ENCODE measurements at places on chromosomes 1 and 21.

- DNase-seq, result no peak
These were observed 33.2 kb downstream of the BEND5 start for GRCh38 chr1:48743480-48743879.

DNA sequence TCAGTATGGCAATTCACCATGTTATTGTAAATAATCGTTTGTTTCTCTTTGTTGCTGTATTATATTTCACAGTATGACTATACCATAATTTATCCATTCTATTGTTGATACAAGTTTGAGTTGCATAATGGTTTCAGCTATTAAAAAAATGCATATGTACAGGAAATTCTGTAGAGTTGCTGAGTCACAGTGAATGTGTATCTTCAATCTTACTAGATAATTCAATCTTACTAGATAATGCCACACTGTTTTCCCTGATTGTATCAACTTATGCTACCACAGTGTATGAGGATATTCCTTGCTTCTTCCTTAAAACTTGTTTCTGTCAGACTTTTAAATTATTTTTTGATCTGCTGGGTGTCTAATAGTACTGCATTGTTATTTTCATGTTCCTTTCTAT is 3.5 kb upstream of the COA6 start:
- no peak for DNase-seq

DNA sequence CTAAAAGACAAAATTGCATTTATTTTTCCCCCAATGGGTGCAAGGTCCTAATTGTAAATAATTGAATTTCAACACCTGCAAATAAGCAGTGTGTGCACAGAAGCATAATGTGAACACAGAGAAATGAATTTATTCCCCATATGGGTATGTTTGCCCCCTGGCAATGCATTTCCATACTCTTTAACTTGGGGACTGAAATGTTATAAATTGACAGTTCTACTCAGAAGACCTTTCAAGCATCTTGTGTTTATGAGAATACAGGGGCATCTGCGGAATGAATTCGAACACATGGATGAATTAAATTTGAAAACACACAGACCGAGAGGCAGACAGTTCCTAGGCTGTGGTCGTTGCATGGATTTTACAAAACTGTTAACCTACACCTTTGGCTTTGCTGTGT is 3.5 kb downstream of the PBX1 start:
- DNase-seq, result no peak

DNA sequence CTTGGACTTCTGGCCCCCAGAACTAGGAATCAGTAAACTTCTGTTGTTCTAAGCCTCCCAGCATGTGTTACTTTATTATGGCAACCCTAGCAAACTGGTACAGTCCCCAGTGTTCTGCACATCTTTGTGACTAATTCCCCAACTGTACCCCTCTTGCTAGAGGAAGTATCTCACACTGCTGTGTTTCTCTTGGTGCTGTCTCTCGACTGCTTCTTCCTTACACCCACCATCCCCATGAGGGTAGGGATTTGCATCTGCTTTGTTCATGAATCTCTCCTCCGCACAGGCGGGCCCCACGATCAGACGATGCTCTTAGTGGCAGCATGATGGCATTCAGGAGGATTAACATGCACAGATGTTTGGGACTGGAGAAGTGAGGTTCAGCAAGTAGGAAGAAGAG is 46.7 kb downstream of the CLIC6 start:
- DNase-seq, result no peak

DNA sequence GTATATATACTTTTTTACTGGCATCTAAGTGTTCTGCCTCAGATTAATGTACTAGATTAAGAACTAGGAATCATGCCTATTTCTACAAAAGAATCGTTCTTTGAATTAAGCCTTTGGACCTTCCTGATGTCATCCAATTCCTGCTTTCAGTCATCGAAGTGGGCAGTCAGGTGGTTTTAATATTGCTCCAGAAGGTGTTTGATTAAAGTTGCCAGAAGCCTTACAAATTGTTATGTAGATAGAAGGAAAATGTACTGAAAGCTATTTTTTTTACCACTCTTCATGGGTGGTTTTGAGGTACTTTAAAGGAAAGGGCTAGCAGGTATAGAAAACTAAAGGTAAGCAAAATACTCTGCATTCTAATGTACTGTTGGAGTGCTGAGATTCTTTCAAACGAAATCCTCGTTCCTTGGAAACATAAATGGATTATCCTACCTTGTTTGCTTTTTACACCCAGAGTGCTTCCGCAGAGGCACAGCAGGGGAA is 716 bp downstream of the CTBS start:
- DNase-seq, result no peak

DNA sequence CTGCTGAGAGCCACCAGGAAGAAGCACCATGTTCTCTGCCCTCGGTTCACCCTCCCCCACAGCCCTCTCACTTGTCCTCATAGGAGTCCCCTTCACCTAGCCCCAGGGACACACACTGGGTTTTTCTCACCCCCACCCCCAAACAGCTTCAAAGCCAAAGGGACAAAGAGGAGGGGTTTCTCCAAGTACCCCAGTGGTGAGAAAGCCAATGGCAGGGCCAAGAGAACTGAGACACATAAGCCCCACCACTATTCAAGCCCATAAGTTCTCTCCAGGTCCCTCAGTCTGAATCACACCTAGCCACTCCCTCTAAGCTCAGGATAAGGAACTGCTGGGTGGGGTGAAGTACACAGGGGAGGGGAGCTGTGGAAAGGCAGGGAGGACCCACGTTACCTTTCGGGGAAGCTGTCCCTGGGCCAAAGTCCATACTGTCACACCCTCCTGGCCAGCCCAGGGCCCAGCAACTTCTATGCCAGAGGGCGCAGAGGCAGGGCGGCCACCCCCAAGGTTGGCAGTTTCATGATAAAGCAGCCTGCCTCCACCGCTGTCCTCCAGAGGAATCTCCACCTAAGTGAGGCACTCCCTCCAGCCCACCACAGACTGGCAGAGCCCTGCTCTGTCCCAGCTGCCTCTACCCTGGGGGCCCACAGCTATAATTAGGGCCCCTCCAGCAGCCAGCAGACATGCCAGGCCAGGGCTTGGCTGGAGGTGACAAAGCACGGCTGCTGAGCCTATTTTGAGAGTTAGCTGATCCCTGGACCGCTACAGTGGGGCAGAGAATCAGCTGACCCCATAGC is 39.0 kb upstream of the PPP1R15B start:
- DNase-seq, result no peak

DNA sequence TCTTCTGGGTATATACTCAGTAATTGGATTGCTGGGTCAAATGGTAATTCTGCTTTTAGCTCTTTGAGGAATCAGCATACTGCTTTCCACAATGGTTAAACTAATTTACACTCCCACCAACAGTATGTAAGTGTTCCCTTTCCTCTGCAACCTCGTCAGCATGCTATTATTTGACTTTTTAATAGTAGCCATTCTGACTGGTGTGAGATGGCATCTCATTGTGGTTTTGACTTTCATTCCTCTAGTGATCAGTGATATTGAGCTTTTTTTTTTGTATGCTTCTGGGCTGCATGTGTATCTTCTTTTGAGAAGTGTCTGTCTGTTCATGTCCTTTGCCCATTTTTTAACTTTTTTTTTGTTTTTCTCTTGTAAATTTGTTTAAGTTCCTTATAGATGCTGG is 279.4 kb downstream of the PTGER3 start:
- no peak for DNase-seq

GRCh38 chr1:154847891-154848290 is 22.2 kb downstream of the KCNN3 start:
- no peak for DNase-seq

DNA sequence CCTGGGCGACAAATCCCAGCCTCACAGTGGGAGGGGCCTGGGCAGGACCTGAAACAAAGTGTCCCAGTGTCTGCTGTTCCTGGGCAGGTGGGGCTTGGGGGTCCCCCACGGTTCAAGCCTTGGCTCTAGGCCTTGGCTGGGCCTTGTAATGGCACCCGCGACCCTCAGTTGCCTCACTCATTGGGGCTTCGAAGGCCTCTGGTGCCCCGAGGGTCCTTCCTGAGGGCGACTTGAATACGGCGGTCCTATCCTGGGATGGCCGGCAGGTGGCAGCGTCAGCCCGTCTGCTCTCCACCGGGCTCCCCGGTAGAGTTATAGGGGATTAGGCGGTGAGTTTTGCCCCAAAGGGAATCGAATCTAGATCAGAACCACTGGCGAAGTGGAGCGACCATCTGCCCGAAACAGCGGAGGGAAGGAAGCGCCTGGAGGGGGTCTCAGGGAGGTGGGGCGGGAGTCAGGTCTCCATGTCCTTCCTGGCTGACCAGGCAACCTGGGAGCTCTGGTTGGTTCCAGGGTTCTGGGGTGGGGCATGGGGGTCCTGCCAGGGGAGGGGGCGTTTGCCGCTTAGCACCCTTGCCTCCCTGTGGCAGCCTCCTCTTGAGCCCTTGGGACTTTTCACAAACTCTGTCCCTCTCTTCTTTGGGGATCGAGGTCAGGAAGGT is 2.1 kb upstream of the PEX10 start:
- peak; percentile 73 for DNase-seq

DNA sequence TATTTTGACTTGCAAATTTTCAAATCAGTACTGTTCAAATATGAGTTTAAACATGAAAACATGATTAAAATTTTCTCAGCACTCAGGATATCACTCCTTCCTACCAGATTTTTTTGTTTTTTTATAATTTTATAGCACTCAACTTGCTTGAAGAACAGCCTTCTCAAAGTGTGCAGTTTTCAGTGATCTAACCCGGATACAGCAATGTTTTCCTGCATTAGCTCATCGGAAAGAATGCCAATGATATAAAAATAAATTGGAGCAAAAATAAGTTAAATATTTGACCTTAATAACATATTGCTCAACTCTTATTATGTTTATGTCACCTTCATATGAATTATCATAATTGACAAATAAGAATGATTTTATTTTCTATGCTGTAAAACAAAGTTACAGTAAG is 766.8 kb downstream of the USP25 start:
- no peak for DNase-seq
